Stimulated activated CD4-positive, alpha-beta T cell treated with anti-CD3 and anti-CD28 coated beads, Interleukin-1b, Interleukin-23, amount 100 ng/mL, for 1 hour (primary cell): ENCODE measurements at places on chromosomes 13 and 19.

- no peak for DNase-seq
These were observed 49.4 kb downstream of the PEPD start for GRCh38 chr19:33472226-33472625.

DNA sequence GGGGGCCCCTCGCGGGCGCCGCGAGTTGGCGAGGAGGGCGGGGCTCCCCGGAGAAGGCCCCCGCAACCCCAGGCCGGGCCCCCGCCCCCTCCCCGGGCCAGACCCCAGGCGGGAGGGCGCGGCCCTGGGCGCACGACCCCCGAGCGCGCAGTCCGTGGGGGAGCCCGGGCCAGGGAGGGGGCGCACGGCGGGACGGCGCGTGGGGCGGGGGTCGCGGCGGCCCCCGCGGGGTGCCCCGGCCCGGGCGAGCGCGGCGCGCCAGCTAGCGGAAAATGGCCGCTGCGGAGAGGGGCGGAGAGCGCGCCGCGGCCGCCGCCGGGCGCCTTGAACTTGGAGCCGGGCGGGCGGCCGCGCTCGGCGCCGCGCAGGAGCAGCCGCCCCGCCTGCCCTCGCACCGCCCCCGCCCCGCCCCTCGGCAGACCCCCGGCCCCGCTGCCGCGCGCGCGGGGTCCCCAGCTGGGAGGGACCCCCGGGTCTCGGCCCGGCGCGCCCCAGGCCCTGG is 6.4 kb upstream of the NFIC start:
- no peak for DNase-seq

DNA sequence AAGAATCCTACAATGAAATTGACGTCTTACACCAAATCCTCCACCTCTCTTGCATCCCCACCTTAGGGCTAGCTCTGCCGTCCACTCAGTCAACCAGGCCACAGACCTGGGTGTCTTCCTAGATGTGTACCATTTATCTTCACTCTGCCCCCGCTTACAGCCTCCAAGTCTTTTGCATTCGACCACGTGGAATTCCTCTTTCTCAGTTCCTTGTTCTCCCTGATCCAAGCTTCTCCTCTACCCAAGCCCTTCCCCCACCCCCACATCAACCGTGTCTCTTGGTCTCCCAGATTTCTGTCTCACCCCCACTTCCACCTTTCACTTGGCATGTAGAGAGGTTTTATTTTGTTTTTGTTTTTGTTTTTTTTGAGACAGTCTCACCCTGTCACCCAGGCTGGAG is 1.2 kb upstream of the DMWD start:
- no peak for DNase-seq

DNA sequence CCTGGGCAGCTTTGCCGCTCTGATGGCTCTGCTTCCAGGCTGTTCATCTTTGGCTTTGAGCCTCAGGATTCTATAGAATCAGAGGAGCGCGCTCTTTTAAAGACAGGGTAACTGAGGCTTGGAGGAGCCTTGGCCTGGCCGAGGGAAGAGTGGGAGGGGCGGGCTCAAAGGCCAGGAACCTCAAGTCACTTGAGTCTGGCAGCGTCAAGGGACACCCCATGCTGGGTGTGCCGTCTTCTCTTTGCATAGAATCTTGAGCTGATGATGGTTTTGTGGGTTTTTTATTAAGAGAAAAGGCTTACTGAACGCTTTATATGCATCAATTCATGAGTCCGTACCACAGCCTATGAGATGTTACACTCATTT is 1.1 kb downstream of the PGLS start:
- no peak for DNase-seq

DNA sequence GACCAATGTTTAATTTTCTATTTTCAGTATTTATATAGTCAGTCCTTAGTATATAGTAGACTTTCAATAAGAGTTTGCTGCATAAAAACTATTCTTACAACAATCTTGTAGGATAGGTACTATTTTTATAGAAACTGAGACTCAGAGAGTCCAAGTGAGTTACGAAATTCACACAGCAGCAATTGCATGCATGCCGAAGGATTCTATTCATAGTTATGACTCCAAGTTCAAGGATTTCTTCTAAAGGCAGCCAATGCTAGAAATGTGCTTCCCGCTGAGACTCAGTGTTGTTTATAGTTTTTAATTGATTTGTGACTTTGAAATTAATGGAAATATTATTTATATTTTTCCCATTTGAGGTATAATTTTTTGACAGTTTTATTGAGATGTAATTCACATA is 62.7 kb upstream of the CSNK1A1L start:
- DNase-seq: no peak

DNA sequence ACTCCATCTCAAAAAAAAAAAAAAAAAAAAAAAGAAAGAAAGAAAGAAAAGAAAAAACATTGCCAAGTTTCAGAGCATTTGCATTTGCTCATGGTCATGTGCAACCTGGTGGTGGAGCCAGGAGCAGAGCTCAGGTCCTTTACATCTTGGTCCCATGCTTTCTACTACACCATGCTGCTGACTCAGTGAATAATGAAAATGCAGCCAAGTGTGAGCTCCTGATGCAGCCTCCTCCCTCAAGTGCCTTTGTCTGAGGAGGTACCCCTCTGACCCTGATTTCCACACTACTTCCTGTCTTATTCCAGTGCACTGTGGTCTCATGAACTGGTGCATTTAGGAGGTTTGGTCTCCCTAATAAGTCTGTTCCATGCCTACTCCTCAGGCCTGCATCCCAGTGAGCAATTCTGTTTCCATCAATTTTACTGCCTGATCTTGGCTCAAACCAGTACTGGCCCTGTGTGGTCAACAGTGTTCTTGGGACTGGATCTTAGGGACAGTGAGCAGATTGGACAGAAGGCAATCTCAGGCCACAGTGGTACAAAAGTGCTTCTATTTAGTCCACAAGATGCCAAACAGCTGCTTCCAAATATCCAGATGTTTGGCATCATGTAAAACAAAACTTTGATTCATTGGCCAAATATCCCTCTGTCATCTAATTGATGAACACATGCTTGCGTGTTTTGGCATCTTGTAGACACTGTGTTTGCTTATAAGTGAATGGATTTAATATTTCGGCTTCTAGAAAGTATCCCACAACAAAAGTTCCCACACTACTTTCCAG is 28.8 kb upstream of the LRCH1 start:
- DNase-seq: no peak
